ENCODE measurements at places on chromosomes 2 and 18. TPM values are rescaled to one million over a fixed set of nuclear protein-coding genes. Genes with fewer than 3 reads are reported as not detected.
A peak's percentile ranks its signal among the peaks of the same experiment; 100 is the strongest.

DNA sequence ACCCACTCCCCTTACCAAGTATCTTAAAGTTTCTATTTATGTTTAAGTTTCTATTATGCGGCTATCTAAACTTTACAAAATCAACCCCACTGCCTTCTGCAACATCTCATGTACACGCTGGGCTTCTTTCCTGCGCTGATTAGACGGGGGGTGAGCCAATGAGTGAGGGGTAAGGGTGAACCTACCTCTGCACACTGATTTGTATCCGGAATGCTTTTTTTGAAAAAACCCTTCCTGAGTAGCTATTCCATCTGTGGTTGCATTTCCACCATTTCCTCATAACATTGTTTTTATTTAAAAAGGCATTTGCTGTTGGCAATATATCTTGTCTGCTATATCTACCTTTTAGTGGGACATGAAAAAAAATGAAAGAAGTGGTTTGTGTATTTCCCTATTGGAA, 6.3 kb downstream of the ALPG start:
- H3K36me3 ChIP-seq, result no peaks in the 10 kb centered on the region
- no peaks in the 10 kb centered on the region for H3K4me1 ChIP-seq
- DNase-seq, result no peak

DNA sequence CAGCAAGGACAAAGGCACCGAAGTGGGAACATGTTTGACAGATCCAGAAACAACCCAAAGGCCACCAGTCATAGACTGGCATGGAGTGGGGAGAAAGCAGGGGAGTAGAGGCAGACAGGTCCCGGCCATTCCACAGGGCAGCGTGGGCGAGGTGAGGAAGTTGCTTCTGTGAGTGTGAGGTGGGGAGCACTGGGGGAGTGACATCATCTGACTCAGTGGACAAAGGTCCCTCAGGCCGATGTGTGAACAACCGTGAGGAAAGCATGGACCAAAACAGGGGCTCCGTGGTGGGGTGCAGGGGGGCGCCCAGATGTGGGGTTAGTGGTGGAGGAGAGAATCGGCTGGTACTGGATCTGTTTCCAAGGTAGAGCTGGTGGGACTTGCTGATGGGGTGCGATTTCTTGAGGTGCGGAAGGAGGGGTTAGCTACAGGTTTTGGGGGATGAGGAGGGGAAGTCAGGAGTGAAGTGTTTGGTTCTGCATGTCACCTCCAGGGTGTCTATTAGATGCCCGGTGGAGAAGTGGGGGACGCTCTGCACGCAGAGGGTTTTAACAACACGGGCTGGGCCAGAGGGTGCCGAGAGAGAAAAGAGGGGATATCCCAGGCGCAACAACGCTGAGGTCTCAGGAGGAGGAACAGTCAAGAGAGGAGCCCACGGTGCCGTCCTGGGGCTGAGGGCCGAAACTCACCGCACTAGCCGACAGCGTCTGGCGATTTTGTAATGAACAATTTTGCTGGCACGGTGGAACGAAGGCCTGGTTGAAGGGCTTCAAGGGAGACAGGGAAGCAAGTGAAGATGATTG, 2.5 kb upstream of the SFT2D3 start:
- H3K4me1 ChIP-seq, result peaks cover 18% of the 10 kb centered on the region
- no peaks in the 10 kb centered on the region for H3K27me3 ChIP-seq
- no peaks in the 10 kb centered on the region for H3K36me3 ChIP-seq
- DNase-seq, result no peak

GRCh38 chr2:7281231-7282201, 364.3 kb downstream of the RNF144A start:
- no peak for DNase-seq
- H3K4me1 ChIP-seq, result no peaks in the 10 kb centered on the region
- H3K27ac ChIP-seq, result no peak overlapping the region
- H3K36me3 ChIP-seq, result no peaks in the 10 kb centered on the region

- no peak overlapping the region for H3K27ac ChIP-seq
- no peaks in the 10 kb centered on the region for H3K4me1 ChIP-seq
- no peaks in the 10 kb centered on the region for H3K27me3 ChIP-seq
- no peak for DNase-seq
Measured at GRCh38 chr2:100650151-100650550, 87.4 kb downstream of the PDCL3 start.

DNA sequence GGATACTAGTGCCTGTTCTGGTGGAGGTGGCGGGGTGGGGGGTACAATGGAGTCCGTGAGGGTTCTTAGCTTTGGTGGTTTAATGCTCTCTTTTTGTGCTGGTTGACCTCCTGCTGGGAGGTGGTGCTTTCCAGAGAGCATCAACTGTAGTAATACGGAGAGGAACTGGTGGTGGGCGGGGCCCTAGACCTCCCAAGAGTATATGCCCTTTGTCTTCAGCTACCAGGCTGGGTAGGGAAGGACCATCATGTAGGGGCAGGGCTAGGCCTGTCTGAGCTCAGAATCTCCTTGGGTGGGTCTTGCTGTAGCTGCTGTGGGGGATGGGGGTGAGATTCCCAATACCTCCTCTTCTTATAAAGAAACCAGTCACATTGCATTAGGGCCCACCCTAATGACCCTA, 27.1 kb downstream of the CAMKMT start:
- no peaks in the 10 kb centered on the region for H3K27me3 ChIP-seq
- no peak overlapping the region for H3K27ac ChIP-seq
- DNase-seq, result no peak
- H3K36me3 ChIP-seq, result no peaks in the 10 kb centered on the region

- no peak for DNase-seq
- H3K4me3 ChIP-seq, result no peak overlapping the region
- no peak overlapping the region for H3K27ac ChIP-seq
- no peaks in the 10 kb centered on the region for H3K4me1 ChIP-seq
Measured at GRCh38 chr2:238027591-238028415, 33.0 kb upstream of the SCLY start.

DNA sequence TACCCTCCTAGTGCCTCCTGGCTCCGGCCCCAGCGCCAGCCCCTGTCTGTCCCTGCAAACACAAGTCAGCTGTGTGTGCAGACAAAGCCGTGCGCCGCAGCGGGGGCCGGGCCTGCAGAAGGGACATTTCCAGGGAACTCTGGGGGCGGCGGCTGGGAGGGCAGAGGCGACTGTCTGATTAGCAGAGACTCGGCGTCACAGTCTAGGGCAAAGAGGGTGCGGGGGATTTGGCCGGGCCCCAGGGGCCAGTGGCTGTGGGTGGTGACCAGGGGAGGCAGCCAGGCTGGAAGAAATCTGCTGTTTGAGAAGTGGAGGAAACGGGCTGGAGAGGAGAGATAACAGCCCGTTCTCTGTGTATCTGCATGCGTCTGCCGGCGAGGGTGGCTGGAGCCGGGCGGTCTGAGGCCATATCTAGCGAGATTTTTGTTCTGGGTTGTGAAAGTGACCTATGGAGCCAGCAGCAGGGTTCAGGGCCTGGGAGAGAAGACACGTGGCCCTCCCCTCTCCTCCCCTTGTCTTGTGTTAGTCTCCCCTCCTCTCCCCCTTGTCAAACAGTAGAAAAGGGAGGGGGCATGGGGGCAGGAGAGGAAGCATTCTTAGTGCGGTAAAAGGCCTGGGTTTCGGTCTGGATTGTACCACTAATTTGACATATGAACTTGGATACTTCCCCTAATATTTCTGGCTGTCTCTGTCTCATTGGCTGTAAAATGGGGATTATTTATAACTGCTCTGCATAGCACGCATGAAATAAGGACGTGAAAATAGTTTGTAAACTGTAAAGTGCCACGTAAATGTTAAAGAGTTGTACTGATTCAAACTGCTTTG, 169.4 kb downstream of the SMAD7 start:
- peaks cover 6% of the 10 kb centered on the region for H3K4me1 ChIP-seq
- H3K36me3 ChIP-seq, result no peaks in the 10 kb centered on the region
- H3K27me3 ChIP-seq, result no peaks in the 10 kb centered on the region

- H3K4me3 ChIP-seq, result no peak overlapping the region
- no peaks in the 10 kb centered on the region for H3K27me3 ChIP-seq
- no peak overlapping the region for H3K27ac ChIP-seq
- DNase-seq, result no peak
Measured at GRCh38 chr2:204486321-204486720, 59.0 kb upstream of the PARD3B start.

DNA sequence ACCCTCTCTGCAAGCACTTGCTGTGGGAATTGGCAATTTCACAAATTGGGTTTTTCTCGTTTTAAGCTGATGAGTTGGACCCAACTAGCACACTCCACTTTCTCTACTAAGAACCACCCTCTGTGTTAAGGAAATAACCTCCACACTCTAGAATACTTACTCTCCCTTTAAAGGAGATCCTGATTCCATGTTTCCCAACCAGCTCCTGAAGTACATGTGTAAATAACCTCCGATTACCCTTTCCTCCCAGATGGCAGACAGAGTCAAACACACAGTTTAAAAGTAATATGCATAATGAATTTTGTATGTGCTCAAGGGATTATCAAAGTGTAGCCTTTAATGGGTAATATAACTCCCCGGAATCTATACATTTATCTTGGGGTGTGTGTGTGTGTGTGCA, 171.3 kb upstream of the OSR1 start:
- H3K36me3 ChIP-seq, result no peaks in the 10 kb centered on the region
- no peak overlapping the region for H3K27ac ChIP-seq
- H3K4me1 ChIP-seq, result no peaks in the 10 kb centered on the region
- DNase-seq, result no peak
- H3K27me3 ChIP-seq, result no peaks in the 10 kb centered on the region
- H3K4me3 ChIP-seq, result no peak overlapping the region

DNA sequence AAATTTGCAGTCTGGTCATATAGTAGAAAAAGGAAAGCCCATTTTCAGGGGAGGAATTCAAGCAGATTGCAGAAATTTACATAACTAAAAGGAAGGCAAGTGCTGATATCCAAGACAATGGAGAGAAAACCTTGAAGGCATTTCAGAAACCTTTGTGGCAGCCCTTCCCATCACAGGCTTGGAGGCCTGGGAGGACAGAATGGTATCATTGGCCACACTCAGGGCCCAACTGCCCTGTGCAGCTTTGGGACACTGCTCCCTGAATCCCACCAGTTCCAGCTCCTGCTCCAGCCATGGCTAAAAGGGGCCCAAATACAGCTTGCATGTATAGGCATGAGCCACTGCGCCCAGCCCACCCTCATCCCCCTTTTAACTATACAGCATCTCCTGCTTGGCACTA, 81.1 kb upstream of the NYAP2 start:
- H3K4me1 ChIP-seq, result no peaks in the 10 kb centered on the region
- no peak for DNase-seq
- no peak overlapping the region for H3K27ac ChIP-seq

DNA sequence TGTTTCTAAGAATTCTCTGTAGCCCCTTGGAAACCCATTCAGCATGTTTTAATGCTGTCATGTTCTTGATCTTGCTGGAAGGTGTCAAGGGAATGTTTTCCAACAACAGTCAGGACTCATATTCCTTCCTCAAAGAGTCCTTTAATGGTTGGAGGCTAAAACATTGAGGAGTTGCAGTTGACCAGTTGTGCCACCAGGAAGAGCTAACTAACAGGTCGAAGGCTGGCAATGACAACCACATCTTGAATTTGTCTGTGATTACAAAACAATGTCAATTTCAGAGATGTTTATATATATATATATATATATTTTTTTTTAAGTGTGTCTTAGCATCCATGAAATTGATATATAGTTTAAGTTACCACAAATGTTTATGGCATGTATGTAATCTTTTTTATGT, 151.5 kb downstream of the INO80D start:
- H3K27me3 ChIP-seq, result no peaks in the 10 kb centered on the region
- H3K4me3 ChIP-seq, result no peak overlapping the region
- no peaks in the 10 kb centered on the region for H3K36me3 ChIP-seq
- no peak overlapping the region for H3K27ac ChIP-seq
- DNase-seq, result no peak

DNA sequence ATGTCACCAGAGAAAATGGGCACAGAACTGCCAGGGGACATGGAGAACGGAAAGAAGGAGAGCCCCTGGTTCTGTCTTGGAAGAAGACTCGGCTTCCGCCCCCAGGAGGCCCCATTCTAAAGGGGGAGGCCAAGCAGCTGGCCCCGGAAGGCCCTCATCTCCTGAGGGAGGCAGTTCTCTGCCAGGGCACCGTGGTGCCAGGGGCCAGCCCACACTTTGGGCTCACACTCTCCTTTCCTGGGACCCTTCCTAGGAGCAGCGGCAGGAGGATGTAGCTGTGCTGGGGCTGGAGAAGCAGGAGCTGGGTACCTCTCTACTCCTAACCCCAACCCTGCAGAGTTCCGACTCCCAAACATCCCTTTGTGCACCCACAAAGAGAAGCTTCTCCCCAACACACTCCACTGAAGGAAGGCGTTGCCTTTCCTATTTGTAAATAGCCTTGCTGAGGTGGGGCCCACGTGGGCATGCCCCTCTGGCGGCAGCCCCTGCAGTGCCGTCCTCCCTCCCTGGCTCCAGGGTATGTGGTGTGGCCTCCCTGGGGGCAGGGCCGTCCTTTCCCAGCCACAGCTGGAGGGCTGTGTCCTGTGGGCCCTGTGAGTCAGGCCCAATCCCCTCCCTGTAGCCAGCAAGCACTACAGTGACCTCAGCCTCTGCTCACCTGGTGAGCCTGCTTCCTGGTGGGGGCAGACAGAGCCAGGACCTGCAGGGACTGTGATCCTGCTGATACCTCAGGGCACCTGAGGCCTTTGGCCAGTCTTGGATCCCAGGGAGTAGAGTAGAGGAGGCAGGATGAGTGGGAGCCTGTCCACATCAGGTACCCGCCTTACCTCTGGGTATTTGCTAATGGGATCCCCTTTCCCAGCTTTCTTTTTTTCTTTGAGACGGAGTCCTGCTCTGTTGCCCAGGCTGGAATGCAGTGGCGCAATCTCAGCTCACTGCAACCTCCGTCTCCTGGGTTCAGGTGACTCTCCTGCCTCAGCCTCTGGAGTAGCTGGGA, 26.6 kb downstream of the ZFP36L2 start:
- no peak overlapping the region for H3K4me3 ChIP-seq
- peaks cover 3% of the 10 kb centered on the region for H3K4me1 ChIP-seq
- DNase-seq, result peak; percentile 46
- H3K27me3 ChIP-seq, result no peaks in the 10 kb centered on the region
- H3K36me3 ChIP-seq, result no peaks in the 10 kb centered on the region
- no peak overlapping the region for H3K27ac ChIP-seq

GRCh38 chr2:108458082-108458481, 9.1 kb downstream of the GCC2 start:
- no peaks in the 10 kb centered on the region for H3K4me1 ChIP-seq
- no peak overlapping the region for H3K27ac ChIP-seq
- DNase-seq, result no peak
- no peak overlapping the region for H3K4me3 ChIP-seq

DNA sequence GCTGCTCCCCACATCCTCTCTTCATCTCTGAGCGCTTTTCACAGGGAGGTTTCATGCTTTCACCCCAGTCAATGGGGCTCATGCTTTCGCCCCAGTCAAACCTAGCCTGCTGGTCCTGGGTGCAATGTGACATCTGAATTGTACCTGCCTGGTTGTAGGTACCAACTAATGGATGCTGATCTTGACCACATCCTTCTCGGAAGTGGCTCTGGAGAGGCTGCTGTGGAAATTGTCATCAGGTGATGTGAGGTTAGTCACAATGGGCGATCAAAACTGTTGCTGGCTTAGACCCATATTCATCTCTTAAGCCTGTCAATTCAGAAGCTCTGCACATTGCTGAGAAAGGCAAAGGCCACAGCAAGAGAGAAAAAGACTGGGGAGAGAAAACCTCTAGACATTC, 32.7 kb upstream of the ALKAL2 start:
- no peak overlapping the region for H3K4me3 ChIP-seq
- no peaks in the 10 kb centered on the region for H3K27me3 ChIP-seq
- no peak for DNase-seq
- no peak overlapping the region for H3K27ac ChIP-seq

GRCh38 chr2:42918671-42919318, 126.4 kb upstream of the HAAO start:
- H3K27me3 ChIP-seq, result no peaks in the 10 kb centered on the region
- no peaks in the 10 kb centered on the region for H3K36me3 ChIP-seq
- no peak for DNase-seq
- no peaks in the 10 kb centered on the region for H3K4me1 ChIP-seq

KLHL29 gene
- total RNA-seq, result 2.0 TPM

CNGA3 gene
- 0.20 TPM for total RNA-seq

ANKRD62 gene
- total RNA-seq, result 0.19 TPM

GKN1 gene
- total RNA-seq, result not detected

RASGRP3 gene
- total RNA-seq, result 3.9 TPM

PSMG2 gene
- total RNA-seq, result 75.4 TPM
